ENCODE measurements at places on chromosomes 3 and 15.
A peak's percentile ranks its signal among the peaks of the same experiment; 100 is the strongest.

DNA sequence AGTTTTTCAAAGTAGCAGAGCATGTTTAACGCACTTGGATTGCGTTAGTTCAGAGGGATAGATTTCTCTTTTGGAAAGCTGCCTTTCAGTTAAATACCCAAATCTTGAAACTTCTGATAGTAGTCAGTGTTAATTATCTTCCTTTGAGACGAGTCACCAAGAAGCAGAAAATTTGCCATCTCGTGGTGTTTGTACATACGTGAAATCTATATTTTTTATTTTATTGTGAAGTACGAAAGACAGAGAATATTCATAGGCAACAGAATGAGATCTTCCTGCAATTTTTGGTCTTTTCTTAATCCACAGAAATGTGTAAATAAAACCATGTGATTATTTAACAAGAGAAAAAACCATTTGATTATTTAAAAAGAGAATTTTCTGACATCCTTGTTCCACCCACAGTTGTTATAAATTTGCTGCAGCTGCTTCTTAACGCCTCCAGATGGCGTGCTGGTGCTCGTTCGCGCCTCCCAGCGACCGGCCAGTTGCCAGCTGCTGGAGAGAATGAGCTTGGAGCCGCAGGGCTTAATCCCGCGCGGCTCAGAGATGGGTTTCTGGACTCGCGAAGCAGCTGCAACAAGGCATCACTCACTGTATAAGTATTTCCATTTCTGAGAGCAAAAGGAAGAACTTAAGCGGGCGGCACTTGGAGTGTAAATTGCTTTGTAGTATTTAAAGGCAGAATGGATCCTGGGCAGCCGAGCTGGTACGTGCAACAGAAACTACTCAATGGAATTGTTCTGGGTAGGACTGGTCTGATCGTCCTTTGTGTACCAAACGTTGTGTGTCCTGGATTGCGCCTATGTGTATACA is 10.5 kb upstream of the SLITRK3 start:
- DNase-seq: peak; percentile 13

GRCh38 chr15:49064281-49064653 is 18.0 kb upstream of the SECISBP2L start:
- DNase-seq: no peak

DNA sequence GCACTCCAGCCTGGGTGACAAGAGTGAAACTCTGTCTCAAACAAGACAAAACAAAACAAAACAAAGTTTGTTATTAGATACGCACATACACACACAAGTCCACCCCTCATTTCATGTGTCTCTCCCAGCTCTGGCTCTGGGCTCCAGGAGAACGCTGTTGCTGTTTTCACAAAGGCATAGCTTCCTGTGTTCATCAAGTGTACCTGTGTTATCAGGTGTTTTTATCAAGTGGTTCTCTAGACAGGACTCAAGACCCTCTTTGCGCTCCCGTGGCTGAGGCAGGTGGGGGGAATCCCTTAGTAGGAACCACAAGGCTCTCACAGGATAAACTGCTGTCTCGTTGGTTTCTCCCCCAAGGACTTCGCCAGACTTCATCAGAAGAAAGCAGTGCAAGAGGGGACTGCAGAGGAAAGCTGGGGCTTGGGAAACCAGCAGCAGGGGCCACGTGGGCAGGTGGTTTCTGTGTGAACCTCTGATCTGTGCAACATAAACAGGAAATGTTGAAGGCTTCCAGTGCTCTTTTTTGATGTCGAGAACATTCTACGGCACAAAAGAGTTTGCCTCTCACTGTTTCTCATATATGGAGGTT is 6.9 kb upstream of the PPP1R2 start:
- DNase-seq: peak; percentile 95

- no peak for DNase-seq
These were observed 6.3 kb upstream of the UBE2Q2 start for GRCh38 chr15:75836959-75837334.

DNA sequence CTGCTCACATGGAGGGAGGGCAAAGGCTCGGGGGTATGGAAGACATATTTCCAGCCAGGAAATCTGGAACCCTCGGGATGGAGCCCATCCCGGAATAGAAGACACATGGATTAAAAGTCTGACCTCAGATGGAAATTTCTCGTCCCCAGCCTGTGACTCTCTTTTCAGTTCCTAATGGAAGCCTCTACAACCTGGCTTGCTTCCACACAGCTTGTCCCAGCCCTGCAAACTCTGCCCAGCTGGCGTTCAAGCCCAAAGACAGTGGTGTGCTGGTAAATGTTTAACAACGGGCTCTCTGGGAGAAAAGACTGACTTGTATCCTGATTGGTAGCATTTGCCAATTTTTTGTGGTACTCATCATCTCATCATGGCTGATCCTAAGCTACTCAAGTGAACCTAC is 35.6 kb upstream of the TLE3 start:
- no peak for DNase-seq

DNA sequence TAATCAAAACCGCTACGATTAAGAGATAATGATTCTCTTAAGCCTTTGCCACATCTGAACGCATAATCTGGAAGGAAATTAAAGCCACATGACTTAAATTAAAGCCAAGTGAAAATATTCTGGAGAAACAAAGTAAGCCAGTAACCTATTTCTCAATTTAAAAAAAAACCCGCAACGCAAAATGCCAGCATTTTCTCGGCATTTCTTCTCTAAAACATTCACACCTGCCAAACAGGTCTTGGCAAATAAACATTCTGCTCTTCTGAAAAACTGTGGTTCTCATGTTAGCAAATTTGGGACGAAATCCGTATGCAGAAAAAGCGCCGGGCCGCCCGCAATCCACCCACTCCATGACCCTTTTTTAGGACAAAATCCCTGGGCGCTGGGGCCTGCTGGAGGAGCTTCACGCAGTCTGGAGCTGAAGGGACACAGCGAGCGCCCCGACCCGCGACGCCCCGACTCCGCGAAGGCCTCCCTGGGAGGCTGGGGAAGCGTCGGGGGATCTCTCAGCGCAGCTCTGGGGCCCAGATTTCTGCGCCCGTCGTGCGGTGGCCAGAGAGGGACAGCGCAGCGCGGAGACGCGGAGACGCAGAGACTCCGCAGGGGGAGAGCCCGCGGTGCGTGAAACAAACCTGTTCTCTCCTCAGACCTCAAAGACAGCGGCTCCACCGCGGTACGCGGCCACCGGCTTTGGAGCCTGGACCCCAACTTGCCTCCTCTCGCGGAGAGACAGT is 471 bp downstream of the NKIRAS1 start:
- no peak for DNase-seq

- DNase-seq: no peak
These were observed 47.4 kb upstream of the SYN2 start for GRCh38 chr3:11956781-11957180.

GRCh38 chr3:69051756-69052471 is at the start of gene TMF1:
TSS of gene TMF1 (minus strand) at chr3:69052333. CDS start at chr3:69052086, 247 bp downstream.
- DNase-seq: peak; percentile 92

DNA sequence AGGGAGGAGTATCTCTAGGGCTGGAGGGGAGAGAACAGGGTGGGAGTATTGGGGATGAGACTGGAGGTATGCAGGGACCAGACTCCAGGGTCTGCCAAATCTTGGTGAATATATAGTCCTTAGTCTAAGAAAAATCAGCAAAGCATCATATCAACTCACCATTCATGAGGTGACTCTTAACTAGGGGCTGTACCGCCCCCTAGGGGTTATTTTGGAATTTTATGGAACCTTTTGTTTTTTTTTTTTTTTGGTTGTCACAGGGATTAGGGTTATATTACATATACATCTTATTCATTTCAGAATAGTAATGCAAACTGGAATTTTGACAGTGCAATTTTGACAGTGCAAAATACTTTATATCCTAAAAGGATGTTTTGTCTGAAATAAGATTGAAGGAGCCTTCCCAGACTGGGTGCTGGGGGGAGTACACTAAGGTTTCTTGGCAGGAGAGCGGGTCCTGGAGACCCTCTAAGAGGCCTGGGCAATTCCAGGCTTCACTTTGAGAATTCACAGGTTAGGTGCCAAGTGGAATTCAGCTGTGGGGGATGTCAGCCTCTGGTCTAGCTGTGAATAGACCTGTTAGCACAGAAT is 7.5 kb downstream of the CMTM7 start:
- DNase-seq: peak; percentile 74

GRCh38 chr3:143160437-143160836 is 40.9 kb downstream of the CHST2 start:
- no peak for DNase-seq

DNA sequence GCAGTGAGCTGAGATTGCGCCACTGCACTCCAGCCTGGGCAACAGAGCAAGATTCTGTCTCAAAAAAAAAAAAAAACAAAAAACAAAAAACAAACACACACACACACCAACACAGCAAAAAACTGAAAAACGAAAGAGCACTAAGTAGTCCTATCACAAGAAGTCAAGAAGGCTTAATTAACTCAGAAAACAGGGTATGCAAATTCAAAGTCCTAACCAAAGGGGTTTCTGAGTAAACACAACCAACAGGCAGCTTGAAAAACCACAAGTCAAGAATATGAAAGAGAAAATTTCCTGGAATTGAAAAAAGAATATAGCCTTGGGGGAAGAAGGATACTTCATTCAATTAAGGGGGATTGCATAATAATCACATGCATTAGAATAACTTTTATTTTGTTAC is 37.7 kb upstream of the PARP14 start:
- no peak for DNase-seq

DNA sequence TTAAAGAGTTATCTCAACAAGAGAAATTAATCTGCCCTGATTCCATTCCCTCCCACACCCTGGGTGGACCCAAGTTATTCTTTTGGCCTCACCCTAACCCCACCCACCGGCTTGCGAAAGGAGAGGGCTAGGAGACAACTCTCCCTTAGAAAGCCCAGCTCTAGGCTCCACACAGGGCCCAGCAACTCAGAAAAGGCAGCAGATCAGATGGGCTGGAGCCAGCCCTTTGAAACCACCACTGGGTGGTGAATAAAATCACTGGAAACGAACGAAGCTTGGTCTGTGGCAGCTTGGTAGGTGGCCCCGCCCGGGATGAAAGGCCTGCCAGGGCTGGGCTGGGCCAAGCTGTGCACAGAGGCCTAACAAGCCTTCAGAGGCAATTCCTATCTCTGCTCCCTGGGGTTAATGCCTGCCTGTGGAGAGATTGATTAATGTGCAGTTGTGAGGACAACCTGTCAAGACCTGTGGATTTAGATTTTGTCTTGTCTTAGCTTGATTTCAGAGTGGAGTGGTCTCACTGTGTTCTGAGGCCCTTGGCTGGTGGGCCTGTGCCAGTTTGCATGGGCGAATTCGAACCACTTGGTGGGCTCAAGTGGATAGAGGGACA is 38.8 kb downstream of the BHLHE40 start:
- no peak for DNase-seq

GRCh38 chr3:188620752-188621151 is 466.8 kb downstream of the LPP start:
- no peak for DNase-seq

All from naive thymus-derived CD8-positive, alpha-beta T cell (primary cell).